ENCODE measurements at places on chromosomes 1 and 21.

- DNase-seq = no peak
These were observed 395.9 kb upstream of the CAMK1G start for GRCh38 chr1:209187589-209187988.

GRCh38 chr1:113886417-113887401 lies 672 bp downstream of the BCL2L15 start:
- DNase-seq = no peak

- no peak for DNase-seq
These were observed 37.0 kb downstream of the ARHGEF10L start for GRCh38 chr1:17576519-17576853.

DNA sequence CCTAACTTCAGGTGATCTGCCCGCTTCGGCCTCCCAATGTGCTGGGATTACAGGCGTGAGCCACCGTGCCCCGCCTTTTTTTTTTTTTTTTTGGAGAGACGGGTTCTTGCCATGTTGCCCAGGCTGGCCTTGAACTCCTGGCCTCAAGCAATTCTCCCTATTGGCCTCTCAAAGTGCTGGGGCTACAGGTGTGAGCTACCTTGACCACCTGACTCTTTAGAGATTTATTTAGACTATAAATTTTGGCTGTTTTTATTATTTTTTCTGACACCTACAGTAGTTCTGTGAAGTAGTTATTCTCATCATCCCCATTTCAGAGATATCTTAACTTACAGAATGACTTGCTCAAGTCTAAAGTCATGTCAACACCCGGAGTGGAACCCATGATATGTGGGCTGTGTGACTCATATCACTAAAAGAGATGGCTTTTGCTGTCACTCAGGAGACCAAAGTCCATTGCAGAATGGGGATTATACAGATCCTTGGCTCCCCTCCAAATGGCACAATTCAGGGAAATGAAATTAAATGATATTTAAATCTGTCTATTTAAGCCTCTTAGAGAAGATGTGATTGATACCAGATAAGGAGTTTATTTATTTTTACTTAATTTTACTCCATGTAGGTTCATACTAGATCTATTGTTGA lies 93.2 kb downstream of the CTH start:
- DNase-seq = no peak

DNA sequence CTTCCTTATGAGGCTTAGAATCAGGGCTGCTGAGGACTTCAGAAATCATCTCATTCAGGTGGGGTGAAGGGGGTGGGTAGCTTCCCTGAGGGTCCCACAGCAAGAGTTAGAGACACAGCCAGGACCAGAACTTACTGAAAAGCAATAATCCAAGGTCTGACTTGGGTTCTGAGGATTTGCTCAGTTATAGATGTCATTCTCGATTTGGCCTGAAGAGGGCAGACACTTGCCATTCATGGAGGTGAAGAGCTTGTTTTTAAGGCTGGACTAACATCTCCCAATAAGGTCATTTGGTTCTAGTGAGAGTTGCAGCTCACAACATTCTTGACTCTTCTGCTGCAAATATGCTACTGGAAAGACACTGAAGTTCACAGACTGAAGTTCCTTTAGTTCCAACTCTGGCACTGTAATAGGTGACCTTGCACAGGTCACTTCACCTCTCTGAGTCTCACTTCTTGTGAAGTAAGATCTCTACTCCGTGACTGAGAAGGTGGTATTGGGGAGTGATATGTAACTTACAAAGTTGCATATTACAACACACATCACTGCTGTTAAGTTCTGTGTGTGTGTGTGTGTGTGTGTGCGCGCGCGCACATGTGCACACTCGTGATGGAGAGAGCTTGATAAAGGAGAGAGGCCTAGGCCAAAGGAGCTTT lies 69.8 kb upstream of the DIRAS3 start:
- DNase-seq = no peak

- no peak for DNase-seq
These were observed 26.3 kb upstream of the PALMD start for GRCh38 chr1:99619583-99619982.

- DNase-seq = no peak
These were observed 145.5 kb upstream of the NRIP1 start for GRCh38 chr21:15210235-15210678.

GRCh38 chr1:68278221-68278620 lies 45.9 kb upstream of the WLS start:
- DNase-seq = no peak

DNA sequence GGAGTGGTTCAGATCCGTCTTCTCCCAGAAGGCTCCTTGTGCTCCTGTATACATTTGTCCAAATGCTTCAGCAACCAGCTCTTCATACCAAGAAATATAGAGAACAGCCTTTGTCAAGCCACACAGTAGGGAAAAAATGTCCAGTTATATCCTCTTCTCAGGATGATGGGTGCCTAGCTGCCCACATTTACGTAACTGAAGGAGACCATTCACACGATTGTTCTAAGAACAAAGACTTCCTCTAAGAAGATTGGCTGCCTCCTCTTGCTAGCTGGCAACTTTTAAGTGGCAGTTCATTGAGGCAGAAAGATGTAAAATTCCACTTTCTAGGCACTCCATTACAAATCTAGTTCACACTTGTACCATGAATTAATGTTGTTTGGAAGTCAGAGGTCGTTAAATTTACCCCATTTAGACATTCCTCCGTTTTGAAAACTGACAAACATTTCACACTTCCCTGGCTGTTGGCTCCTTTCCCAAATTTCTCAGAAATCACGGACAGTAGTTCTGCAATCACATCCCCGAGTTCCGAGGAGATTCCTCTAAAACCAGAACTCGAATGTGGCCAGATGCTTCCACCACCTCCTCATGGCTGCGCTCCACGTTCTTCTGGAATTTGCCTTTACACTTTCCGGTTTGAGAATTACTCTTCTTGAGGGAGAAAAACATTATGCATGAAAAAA lies 45.6 kb upstream of the CSF1 start:
- no peak for DNase-seq

DNA sequence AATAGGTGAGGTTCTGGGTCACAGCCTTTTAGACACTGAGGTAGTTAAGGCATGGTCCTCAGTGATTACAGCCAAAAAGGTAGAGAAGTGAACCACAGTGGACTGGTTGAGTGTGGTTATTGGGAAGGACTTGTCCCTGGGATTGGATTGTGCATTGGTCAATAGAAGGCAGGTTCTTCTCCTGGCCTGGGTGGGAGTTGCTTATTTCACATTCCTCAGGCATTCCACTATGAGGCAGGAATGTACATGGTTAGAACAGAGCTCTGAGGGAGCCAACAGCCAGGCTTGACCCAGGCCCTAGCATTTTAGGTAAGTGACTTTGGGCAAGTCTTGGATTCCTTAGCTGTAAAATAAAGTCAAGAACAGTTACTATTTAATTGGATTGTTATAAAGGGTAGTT lies 97.9 kb upstream of the MARK1 start:
- no peak for DNase-seq

DNA sequence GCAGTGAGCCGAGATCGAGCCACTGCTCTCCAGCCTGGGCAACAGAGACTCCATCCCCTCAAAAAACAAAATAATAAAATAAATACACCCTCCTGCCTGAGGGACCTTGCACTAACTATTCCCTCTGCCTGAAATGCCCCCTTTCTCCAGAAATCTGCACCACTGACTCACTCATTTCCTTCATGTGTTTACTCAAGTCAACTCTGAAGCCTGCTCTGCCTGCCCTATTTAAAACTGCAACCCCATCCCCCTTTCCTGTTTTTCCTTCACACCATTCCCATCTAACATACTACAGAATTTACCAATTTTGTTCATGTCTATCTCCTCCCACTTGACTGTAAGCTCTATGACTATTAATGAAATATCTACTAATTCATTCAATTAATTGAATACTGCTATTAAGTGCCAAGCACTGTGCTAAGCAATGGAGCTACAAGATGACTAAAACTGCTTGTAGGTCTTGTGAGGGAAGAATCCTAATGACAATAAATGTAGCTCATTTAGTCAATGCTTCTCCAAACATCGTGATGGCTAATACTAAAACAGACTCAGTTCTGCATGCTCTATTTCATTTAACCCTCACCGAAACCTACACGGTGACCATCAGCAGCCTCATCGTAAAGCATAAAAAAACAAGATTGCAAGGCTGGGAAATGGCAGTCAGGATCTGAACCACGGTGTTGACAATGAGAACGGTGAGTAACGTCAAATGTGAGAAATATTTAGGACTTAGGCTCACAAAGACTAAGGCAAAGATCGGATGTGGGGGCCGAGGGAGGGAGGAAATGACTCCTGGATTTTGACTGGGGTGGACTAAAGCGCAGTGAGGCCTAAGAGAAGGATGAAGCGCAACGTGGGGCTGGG lies 749 bp upstream of the TMEM39B start:
- no peak for DNase-seq

DNA sequence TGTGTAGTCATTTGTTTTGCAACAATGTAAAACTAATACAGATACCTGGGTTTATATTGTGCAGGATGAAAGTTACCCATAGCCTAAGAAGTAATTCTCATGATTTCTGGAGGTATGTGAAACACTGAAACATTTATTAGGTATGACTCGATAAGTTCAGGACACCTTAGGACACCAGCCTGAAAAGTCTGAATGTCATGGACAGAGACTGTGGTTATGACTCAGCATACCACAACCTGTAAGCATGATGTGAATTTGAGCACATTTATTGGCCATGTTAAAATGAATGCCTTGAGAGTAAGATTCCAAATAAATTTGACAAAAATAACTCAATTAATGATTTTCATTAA lies 1471.7 kb upstream of the B3GALT2 start:
- no peak for DNase-seq

DNA sequence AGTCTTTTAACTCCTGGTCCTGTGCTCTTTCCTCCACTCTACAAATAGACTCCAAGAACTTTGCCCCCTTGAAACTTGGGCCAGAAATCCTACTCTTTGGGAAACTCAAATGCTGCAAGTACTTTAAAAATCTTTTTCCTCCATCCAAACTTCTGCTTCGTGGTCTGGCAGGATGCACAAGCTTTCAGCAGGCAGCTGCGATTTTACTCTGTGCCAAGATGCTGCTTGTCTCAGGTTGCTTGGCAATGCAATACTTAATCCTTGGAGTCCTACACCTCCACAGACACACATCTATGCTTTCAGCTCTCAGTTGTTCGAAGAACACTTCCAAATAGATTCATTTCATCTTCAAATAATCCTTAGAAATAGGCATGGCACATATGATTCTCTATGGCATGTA lies 435.3 kb upstream of the USP24 start:
- DNase-seq = no peak

DNA sequence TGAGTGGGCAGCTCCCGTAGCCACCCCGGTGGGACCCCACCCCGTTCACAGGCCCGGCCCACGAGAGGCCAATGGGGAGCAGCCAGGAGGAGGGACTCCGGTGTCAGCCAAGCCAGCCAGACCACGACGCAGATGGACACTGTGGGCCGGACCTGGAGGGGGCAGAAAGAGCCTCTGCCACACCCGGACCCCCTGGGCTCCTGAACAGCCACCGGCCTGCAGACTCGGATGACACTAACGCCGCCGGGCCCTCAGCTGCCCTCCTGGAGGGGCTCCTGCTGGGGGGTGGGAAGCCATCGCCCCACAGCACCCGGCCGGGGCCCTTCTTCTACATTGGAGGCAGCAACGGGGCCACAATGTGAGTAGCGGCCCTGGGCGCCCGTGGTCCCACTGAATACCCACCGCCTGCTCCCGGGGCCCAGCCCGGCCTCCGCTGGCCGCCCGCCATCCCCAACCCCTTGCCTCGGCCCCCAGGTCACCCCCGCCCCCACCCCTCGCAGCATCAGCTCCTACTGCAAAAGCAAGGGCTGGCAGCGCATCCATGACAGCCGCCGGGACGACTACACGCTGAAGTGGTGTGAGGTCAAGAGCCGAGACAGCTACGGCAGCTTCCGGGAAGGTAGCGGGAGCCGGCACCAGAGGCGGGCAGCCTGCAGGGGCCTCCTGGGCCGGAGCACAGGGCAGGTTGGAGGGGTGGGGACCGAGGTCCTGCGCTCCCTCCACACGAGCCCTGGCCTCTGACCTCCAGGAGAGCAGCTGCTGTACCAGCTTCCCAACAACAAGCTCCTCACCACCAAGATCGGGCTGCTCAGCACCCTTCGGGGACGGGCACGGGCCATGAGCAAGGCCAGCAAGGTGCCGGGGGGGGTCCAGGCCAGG lies 6.5 kb downstream of the TTLL10 start:
- no peak for DNase-seq

DNA sequence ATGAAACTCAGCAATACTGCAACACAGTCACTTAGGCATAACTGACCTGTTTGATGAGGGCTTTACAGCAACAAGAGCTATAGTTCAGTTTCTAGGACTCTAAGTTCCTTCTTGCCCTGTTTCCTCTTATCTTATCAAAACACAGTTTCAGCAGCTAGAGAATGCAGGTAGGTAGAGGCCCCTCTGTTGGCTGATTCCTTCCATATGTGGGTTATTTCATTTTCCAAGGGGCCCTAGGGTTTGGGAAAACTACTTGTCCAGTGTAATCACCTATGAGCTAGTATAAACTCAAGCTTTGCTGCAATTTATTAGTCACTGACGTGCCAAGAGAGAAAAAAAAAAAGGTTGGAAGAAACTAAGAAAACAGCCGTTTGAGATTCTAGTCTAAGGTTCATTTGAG lies 607.7 kb upstream of the USP24 start:
- no peak for DNase-seq

DNA sequence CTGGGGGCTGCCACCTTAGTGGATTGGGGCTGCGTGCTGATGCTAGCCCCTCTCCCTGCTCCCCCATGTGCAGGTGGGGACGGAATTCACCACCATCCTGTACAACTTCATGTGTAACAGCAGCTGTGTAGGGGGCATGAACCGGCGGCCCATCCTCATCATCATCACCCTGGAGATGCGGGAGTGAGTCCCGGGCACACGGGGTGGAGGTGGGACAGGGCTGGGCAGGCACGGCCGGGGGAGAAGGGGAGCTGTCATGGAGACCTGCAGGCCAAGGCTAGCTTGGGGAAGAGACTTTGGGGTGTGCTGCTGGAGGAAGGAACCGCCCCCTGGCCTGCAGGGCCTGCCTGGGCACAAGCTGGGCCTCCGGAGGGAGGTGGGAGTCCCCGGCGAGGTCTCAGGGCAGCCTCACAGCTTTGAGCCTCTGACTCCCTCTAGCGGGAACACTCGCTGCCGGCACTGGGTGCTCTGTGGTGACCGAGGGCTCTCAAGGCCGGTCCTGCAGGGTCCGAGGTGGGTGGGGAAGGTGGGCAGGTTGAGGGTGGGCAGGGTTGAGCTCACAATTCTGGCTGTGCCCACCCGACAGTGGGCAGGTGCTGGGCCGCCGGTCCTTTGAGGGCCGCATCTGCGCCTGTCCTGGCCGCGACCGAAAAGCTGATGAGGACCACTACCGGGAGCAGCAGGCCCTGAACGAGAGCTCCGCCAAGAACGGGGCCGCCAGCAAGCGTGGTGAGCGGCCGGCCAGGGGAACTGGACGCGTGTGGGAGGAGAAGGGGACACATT lies 25.0 kb upstream of the CCDC27 start:
- DNase-seq = no peak

DNA sequence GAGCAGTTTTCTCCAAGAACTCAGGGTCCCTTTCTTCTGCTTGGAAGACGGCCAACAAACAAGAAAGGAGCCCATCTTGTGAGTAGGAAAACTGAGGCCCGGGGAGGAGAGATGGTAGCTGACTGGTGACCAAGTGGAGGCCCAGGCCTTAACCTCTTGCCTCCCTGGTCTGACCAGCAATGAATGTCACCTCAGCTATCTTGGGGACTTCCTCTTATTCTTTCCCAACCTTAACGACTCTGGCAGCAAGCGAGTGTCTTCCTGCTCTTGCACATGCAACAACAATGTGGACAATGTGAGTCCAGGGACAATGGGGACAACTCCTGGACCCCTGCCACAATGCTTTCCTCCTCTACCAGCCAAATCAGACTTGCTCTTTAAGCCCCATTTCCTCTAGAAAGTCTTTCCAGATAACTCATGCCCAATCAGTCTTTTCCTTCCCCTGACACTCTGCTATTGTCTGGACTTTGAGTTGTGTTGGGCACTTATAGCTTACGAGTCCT lies 12.6 kb downstream of the HSPG2 start:
- DNase-seq = no peak

GRCh38 chr1:85502625-85503083 lies 37.7 kb upstream of the DDAH1 start:
- no peak for DNase-seq
